ENCODE measurements at places on chromosomes 1 and 21.
A peak's percentile ranks its signal among the peaks of the same experiment; 100 is the strongest.

DNA sequence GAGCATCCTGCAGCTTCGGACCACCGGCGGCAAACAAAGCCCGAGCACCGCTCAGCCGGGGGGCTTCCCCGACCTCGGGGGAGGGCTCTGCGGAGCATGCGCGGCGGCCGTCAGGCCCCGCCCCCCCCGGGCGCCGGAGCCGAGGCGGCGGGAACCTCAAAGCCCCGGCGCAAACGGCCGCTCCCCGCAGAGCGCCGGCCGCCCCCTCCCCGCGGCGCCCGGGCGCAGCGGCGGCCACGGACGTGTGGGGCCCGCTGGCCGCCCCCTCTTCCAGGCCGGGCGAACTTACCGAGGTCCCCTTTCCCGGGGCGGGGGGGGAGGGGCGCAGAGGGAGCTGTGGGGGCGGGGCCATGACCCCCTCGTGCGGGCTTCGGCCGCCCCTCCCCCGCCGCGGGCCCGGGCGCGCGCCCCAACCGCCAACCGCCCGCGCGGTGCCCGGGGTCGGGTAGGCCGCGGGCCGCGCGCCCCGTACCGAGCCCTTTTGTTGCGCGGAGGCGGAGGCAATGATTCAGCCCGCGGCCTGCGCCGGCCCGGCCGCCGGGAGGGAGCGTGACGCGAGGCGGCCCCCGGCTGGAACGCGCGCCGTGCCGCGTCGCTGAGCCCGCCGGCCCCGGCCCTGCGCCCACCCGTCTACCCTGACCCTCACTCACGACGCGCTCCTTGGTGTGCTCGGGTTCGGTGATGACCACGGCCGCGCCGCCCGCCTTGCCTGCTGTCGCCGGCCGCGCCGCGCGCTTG lies 1.7 kb downstream of the RCC2 start:
- DNase-seq: peak; percentile 66

GRCh38 chr1:89878256-89878655 lies 57.4 kb downstream of the LRRC8D start:
- DNase-seq: no peak

GRCh38 chr1:42822800-42823392 lies 5.7 kb upstream of the SVBP start:
- no peak for DNase-seq

DNA sequence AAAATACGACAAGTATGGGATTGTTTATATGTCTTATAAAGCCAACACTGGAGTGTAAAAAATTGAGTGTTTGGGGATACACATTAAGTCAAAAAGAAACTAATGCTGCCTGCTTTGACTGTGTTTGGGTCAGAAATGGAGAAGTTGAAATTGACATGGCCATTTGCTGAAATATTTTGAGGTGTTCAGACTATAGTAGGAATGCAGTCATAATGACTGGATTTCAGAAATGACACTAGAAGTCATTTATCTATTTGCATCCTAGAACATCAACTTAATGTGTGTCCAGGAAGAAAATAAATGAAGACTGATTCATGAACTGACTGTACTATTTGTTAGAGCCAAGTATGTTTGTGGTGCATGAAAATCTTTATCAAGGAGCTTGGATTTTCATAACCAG lies 28.4 kb downstream of the RASAL2 start:
- DNase-seq: no peak

DNA sequence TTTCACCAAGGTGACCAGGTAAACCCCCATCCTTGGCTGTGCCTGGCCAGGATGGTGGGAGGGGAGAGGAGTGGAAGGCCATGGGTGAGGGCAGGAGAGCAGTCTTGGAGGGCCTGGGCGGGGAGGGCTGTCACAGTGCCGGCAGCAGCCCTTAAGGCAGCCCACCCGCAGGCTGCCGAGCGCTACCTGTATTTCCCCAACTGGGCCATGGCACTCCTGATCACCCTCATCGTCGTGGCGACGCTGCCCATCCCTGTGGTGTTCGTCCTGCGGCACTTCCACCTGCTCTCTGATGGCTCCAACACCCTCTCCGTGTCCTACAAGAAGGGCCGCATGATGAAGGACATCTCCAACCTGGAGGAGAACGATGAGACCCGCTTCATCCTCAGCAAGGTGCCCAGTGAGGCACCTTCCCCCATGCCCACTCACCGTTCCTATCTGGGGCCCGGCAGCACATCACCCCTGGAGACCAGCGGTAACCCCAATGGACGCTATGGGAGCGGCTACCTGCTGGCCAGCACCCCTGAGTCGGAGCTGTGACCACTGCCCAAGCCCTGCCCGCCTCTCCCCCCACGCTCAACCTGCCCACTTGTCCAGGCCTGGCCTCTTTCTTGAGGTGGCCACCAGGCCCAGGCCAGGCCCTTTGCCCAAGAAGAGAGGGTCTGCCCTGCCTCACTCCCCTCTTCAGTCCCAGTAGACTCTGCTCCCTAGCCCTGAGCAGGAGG lies 12.0 kb upstream of the KCNC4 start:
- no peak for DNase-seq

All from GM23338 (cell line).